Stimulated activated CD8-positive, alpha-beta memory T cell treated with anti-CD3 and anti-CD28 coated beads, Interleukin-2, amount 100 ng/mL, for 1 hour (primary cell): ENCODE measurements at places on chromosomes 13 and 19.

DNA sequence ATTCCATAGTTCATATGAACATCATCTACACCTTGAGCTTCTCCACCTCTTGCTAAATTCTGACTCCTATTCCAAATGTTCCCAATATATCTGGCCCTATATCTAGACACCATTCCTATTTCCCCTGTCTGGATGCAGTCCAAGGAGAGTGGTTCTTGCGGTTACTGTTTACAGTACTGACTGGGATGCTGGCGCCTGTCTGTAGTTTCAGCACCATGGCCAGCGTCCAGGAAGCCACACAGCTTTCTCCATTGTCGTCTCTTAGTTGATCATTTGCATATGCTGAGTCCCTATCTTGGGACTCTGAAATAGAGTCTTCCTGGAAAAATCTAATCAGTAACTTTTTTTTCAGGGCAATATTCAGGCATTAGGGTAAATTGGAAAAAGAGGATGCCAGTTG lies 14.9 kb downstream of the LAIR2 start:
- DNase-seq, result peak; percentile 12

DNA sequence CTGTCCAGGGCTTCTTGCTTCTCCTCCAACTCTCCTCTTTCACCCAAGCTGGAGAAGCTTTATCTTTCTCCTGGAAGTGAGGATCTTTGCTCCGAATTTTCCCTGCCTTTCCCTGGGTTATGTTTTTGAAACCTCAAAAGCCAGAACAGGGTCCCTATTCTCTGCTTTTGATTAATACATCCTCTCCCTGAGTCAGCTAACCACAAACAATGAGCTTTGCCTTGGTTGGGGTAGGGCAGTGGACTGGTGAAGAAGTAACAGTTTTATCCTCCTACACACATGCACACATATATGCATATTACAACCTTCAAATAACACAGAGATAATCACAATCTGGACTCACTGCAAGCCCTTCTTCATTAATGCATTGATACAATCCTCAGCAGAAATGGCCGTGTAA lies 44.6 kb downstream of the DLEU7 start:
- DNase-seq, result no peak

DNA sequence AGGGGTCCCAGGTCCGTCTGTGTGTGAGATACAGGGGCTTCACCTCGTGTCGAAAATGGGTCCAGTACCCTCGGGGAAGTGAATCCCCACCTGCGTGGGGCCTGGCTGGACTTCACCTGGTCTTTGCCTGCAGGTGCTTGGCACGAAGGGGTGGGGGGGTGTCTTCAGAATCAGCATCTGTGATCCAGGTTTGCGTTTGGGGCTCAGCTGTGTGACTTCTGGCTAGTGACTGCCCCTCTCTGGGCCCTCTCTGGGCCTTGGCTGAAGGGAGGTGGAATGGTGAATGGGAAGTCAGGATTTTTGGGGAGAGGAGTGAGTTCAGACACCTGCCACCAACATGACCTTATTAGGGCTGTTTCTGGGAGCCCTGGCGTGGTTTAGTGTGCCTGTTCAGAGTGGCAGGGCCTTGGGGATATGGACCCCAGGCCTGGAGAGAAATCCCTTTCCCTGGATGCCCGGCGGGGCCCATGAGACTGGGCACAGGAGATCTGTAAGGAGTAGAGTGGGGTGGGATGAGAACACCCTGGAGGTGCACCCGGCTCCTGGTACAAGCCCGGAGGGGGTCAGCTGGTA lies 2.7 kb downstream of the CELF5 start:
- DNase-seq, result no peak

- no peak for DNase-seq
These were observed 72.1 kb downstream of the GPC6 start for GRCh38 chr13:93298713-93299112.

DNA sequence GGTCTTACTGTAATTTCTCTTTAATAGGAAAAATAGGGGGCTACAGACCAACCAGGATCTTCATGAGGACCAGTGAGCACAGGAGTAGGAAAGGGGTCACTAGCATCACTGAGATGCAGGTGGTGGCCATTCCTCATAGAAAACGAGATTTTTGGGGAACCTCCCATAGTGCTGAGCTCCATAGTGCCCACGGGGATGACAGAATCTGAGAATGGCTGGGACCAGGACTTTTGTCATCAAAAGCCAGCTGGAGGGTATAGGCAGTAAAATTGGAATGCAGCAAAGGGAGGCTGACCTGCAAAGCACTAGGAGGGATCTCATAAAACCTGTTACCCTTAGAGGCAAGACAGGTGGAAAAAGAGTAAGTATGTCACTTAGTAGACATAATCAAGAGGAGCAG lies 28.4 kb upstream of the CEACAM21 start:
- no peak for DNase-seq

- no peak for DNase-seq
These were observed 82.2 kb downstream of the SLAIN1 start for GRCh38 chr13:77779552-77780272.

GRCh38 chr19:38233740-38234251 lies 9.8 kb upstream of the DPF1 start:
- peak; percentile 59 for DNase-seq

DNA sequence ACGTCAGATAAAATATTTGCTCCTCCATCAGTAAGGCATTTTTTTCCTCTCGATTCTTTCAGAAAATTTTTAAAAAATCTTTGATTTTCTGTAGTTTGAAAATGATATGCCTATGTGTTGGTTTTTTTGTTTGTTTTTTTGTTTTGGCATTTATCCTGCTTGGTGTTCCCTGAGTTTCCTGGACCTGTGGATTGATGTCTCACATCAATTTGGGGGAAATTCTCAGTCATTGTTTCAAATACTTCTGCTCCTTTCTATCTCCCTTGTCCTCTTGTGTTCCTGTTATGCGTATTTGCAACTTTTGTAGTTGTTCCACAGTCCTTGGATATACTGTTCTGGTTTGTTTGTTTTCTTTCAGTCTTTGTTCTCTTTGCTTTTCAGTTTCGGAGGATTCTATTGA lies 18.8 kb upstream of the FLT1 start:
- DNase-seq, result no peak

GRCh38 chr19:384799-385169 lies 24.2 kb downstream of the C2CD4C start:
- DNase-seq, result no peak

- no peak for DNase-seq
These were observed 40.3 kb downstream of the ERICH6B start for GRCh38 chr13:45575146-45575829.

- no peak for DNase-seq
These were observed 70.1 kb downstream of the DCLK1 start for GRCh38 chr13:36061054-36061453.

- DNase-seq, result peak; percentile 1
These were observed at the start of gene ATP7B for GRCh38 chr13:52010890-52011631. Gene ATP7B, minus strand, starts transcription at chr13:52011450. Its CDS starts 113 bp downstream, at chr13:52011337.

DNA sequence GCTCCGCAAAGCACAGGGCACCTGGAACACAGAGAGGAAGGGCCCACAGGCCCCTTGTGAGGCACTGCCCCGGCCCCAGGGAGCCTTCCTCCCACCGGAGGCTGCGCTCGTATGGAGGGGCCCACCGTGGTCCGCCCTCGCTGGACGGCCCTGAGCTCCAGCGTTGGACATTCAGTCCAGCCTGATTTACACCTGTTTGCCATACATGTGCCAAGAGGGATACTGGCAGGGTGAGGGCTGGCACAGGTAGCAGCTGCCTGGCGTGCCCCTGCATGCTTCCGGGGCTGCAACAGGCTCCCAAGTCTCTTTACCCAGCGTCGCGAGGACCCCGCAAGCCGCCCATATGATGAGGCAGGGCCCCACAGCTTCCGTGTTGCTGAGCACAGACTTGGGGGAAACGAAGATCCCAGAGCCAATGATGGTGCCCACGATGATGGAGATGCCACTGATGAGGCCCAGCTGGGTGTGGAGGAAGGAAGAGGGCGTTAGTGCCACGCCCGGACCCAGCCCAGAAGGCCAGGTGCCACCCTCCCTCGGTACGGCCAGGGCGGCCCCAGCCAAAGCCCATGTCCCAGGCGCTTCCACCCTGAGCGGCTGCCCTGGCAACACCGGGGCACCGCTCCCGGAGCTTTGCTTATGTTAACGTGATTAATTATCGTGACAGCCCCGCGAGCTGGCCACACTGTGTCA lies 5.1 kb downstream of the SLC7A9 start:
- DNase-seq, result no peak

DNA sequence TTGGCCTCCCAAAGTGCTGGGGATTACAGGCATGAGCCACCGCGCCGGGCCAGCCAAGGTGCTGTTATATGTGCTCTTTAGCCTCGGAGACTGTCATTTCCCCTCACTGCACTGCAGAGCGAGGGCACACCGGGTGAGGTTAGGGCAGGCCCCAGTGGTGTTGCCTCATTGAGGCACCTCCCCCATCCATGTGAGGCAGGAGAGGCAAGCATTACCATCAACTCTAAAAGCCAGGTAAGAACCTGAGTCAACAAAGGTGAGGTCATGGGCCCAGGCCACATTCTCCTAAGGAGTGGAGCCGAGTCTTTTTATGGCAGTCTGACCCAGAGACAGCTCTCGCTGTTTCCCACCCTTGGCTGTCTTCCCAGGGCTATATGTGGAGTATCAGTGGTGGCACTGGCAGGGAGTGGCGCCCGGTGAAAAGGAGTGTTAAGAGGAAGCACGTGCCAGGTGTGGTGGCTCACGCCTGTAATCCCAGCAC lies 10.9 kb downstream of the B3GNT8 start:
- DNase-seq, result no peak

DNA sequence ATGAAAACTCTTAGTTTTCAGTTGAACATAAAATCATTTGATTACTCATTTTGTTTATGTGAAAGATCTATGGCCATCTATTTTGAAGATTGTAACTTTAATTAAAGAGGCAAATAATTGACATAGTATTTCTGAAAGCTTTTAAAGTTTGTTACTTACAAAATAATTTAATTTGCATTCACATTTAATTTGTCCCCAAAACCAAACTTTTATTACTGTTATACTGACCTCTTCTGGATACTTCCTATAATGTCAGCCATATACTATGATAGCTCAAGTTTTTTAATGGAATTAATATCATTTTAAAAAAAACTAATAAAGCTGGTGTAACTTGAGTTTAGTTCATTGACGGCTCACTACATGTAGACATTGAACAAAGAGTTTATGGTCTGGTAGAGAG lies 4.9 kb upstream of the SGCG start:
- no peak for DNase-seq

GRCh38 chr19:21439201-21439751 lies 42.3 kb downstream of the ZNF493 start:
- no peak for DNase-seq

- no peak for DNase-seq
These were observed 331.6 kb downstream of the DLEU7 start for GRCh38 chr13:50511877-50512341.

GRCh38 chr19:17778968-17779929 lies 15.7 kb upstream of the B3GNT3 start:
- DNase-seq, result no peak

DNA sequence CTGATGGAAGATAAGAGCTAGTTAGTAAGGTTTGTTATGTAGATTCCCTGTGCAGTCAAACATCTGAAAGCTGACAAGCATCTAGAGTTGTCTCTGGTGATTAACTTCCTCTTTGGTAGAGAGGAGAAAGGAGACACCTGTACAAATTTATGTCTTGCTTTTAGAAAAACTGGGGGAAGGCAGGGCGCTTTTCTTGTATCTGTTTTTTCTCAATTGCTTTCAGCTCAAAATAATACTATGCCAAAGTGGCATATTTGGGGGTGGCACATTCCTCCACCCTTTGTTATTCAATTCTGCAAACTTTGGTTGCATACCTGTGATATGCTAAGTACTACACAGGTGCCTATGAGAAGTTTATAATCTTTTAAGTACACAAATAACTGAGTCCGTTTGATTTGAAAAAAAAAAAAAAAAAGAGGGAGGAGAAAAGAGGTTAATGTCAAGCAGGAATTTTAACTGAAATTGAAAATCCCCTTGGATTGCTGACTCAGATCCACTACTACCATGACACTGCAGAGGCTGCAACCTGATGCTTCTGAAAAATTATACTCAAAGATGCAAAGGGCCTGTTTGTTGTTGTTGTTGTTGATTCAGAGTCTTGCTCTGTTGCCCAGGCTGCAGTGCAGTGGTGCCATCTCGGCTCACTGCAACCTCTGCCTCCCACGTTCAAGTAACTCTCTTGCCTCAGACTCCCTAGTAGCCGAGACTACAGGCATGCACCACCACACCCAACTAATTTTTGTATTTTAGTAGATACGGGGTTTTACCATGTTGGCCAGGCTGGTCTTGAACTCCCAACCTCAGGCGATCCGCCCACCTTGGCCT lies 164.8 kb upstream of the NBEA start:
- no peak for DNase-seq

- DNase-seq, result peak; percentile 55
These were observed 11.3 kb downstream of the STAP2 start for GRCh38 chr19:4327252-4327876.

DNA sequence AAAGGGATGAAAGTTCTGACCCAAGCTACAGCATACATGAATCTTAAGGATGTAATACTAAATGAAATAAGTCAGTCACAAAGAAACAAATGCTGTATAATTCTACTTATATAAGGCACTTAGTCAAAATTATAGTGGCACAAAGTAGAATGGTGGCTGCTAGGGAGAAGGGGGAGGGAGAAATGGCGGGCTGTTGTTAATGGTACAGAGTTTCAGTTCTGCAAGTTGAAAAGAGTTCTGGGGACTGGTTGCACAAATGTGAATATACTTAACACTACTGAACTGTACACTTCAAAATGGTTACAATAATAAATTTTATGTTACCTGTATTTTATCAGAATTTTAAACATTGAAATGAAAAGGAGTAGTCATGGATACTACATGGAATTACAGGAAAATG lies 48.9 kb upstream of the CLDN10 start:
- DNase-seq, result no peak

DNA sequence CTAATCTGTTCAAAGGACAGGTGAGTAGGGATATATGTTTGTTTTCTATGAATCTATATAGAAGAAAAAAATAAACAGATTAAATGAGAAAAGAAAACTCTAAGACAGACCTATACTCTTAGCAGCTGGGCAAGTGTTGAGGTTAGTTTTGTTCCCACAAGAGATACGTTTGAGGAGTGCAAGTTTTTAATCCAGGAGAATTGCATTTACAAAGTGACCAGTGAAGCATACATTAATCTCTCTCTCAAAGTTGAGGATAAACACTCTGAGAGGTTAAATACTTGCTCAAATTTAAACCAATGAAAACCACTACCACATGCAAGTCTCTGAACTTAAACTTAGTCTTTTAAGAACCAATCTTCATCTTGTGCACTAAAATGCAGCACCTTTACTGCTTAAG lies 930.5 kb upstream of the MIR17HG start:
- no peak for DNase-seq

GRCh38 chr13:77729502-77730221 lies 32.2 kb downstream of the SLAIN1 start:
- DNase-seq, result no peak
